ENCODE measurements at places on chromosomes 5 and 9. TPM values are rescaled to one million over a fixed set of nuclear protein-coding genes. Genes with fewer than 3 reads are reported as not detected.

DNA sequence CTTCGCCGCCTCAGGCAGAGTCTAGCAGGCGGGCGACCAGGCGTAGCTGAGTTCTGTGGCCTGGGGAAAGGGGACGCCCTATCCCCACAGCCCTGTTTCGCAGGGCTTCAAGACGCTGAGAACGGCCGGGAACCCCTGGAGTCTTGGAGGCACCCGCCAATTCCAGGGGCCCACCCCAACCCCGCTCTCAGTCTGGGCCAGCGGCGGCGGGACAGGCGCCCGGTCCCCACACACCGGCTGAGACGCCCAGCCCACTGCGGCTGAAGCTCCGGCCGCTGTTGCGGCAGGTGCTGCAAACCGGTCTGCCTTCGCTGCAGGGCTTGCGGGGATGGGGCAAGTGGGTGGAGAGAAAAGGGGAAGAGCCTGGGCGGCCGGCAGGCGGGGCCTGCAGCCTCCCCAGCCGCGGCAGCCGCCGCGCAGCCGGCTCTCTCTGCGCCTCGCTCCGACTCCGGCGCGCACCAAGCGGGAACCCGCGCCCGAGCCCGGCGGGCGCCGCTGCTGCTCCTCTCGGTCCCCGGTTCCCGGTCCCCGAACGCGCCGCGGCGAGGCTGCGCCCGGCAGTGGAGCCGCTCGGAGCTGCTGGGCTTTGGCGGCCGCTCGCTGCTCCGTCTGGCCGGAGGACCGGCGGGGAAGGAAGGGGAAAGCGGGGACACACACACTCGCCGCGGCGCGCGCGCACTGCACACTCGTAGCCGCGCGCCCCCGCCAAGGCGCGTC is at the start of gene PIP5K1B:
TSS of gene PIP5K1B (plus strand) at position 427 of the 717 bp plus-strand sequence. CDS start 117,375 bp downstream, outside the sequence.
- DNase-seq = peak; percentile 89

- no peak for DNase-seq
Measured at GRCh38 chr9:123331346-123332060, 24.5 kb upstream of the CRB2 start.

The FOXI1 gene
- total RNA-seq = not detected

- DNase-seq = peak; percentile 16
Measured at GRCh38 chr5:170848033-170848432, 13.8 kb upstream of the RANBP17 start.

The PCDHGA5 gene
- 0.20 TPM for total RNA-seq

GRCh38 chr5:43208658-43209057 is 16.6 kb downstream of the NIM1K start:
- no peak for DNase-seq

The SH3TC2 gene
- 3.8 TPM for total RNA-seq

The SNCB gene
- total RNA-seq = not detected

GRCh38 chr9:105676351-105676923 is 14.2 kb downstream of the TAL2 start:
- DNase-seq = no peak

DNA sequence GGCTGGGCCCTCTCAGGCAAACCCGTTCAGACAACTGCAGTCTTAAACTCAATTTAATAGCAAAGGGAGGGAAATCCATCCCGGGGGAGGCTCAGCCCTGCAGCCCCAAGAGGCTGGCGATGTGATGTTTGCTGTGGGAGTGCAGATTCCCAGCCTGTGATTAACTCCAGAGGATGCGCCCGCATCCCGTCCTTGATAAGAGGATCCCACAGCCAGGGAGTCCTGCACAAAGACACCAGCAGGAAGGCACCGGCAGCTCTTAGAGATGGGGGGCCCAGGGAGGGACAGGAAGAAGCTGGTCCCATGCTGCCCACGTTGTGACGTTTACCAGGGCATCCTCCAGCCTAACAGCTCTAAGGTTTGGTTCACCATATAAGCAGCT is 64.7 kb downstream of the MRPL36 start:
- DNase-seq = no peak

GRCh38 chr5:88799938-88800535 is 82.9 kb downstream of the MEF2C start:
- no peak for DNase-seq

DNA sequence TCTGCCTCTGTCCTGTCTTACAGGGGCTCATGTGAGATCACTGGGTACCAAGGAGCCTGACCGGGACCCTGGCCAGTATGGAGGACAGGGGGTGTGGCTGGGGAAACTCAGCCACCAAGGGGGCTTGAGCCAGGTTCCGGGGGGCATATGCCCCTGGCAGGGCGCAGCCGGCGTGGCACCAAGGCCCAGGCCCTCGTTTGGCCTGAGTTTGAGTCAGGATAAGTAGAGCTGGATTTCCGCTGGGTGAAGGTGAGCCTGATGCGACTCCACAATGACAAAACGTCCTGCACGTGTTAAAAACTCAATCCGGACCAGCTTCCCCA is 616 bp upstream of the TSPAN17 start:
- no peak for DNase-seq

DNA sequence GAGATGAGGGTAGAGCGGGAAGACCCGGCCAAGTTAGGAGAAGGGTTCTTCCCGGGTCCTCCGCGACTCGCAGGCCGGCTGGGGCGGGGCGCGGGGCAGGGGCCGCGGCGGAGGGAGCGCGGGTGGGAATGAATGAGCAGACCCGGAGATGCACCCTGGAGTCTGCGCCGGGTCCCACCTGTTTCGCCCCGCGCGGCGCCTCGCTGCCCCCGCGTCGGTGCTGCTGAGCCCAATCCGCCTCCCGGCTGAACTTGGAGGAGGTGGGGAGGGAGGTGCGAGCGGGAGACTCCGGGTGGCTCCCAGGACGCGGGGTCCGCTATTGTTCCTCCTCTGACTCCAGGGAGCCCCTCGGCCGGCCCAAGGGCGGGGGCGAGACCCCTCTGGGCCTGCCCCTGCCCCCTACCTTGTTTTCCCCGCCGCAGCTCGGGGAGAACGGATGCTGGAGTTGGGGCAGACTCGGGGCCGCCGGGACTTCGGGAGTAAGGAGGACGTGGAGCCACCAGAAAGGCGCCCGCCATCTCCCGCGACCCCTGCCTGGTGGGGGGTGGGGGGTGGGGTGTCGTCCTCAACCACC is 659 bp downstream of the RAI14 start:
- DNase-seq = peak; percentile 50

GRCh38 chr9:122186301-122186700 is 26.6 kb downstream of the MORN5 start:
- DNase-seq = no peak

DNA sequence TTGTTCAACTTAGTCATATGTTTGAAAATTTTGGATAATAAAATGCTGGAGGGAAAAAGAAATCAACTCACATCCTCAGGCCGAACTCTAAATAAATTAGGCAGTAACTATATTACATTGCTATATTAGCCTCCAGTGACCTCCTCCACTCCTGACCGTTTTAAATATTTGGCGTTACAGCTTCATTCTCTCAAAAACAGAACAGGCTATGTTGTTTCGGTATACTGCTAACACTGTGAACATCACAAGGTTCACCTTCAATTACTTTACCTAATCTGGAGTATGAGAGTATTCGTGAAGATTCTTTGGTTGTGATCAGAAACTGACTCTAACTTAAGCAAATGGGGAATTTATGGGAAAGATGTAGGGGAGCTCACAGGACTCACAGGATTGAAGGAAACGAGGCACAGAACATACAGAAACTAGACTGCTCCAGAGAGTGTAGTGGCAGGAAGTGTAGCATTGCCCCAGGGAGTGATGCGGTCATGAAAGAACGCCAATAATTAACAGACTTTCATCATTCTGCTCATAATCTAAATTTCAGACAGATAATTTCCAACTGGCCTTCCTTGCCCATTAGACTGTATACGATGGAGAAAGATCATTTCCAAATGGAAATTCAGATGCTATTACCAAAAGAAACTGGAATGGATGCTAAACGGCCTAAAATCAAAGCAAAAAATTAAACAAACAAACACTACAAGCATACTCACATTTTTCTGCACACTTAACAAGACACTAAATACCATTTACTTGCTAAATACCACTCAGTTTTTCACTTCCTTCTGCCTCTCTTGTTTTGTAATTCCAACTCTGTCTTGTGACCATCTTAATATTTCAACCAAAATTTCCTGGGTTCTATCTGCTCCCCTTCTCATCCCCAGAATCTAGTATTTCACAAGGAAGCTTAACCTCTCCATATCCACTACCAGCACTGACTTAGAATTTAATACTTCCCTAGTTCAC is 110.1 kb upstream of the LPAR1 start:
- no peak for DNase-seq

The DNM1 gene
- 13.4 TPM for total RNA-seq

The KIAA1191 gene
- 98.3 TPM for total RNA-seq

The GAS1 gene
- total RNA-seq = 61.3 TPM

The SH3GLB2 gene
- total RNA-seq = 85.4 TPM

The SELENOP gene
- total RNA-seq = 6,524 TPM

GRCh38 chr5:36623832-36624231 is 17.4 kb downstream of the SLC1A3 start:
- DNase-seq = no peak

DNA sequence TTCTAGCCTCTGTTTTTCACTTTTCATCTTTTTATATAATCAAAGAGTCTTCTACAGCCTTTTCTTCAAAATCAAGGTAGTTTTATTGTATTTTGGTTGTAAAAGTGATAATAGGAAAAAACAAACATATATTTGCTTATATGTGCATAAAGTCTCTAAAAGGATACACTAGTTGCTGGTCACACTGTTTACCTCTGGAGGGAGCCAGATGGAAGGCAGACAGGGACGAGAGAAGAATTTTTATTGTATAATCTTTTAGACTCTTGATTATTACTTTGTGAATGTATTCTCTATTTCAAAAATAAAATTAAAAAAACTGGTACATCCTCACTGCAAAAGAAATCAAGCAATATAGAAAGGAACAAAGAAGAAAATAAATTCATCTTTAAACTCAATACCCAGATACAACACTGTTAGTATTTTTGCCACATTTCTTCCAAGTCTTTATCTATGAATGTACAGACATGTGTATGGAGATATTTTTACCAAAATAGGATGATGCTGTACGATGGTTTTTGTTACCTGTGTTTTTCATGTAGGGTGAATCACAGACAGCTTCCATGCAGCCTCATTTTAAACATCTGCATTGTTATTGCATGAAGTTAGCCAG is 6.1 kb upstream of the RNF183 start:
- peak; percentile 61 for DNase-seq

DNA sequence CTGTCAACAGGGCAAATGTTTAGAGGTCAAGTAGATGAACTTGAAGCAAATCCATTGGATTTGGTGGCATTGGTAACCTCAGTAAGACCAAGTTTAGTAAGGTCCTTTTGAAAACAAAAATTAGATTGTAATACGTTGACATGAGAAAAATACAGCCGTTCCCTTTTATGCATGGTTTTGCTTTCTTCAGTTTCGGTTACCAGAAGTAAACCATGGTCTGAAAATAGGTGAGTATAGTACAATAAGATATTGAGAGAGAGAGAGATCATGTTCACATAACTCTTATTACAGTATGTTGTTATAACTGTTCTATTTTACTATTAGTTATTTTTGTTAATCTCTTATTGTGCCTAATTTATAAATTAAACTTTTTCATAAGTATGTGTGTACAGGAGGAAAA is 156.6 kb upstream of the SLC12A2 start:
- DNase-seq = no peak

The CCDC183 gene
- total RNA-seq = 17.7 TPM

DNA sequence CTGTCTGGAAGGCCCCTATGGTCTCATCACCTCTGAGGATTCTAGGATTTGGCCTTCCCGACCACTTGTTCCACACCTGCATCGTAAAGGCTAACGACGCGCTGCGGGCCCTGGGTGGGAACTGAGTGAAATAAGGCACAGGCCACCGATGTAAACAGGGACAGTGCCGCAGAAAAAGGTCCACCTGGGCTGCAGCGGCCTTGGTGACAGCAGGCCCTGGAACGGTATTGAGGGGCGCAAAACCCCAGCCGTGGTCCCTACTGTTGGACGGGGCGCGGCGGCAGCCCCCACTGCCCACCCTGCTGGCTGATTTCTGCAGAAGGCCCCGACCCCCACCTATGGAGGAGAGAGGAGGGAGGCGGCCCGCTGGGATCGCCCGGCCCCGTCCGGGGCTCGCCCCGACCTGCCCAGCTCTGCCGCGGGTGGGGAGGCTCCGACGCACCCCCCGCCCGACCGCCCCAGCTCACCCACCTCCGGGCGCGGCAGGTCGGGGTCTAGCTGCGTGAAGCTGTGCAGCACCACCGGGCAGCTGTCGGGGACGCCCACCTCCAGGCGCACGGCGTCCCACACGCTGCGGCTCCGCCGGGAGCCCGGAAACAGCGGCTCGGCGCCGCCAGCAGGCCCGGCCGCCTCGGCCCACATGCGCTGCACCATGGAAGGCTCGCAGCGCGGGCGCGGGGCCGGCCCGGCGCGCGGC is 391 bp downstream of the RALGDS start:
- DNase-seq = no peak

GRCh38 chr9:136614372-136614922 is 48.3 kb upstream of the EGFL7 start:
- no peak for DNase-seq

The KIAA0825 gene
- total RNA-seq = 4.5 TPM

DNA sequence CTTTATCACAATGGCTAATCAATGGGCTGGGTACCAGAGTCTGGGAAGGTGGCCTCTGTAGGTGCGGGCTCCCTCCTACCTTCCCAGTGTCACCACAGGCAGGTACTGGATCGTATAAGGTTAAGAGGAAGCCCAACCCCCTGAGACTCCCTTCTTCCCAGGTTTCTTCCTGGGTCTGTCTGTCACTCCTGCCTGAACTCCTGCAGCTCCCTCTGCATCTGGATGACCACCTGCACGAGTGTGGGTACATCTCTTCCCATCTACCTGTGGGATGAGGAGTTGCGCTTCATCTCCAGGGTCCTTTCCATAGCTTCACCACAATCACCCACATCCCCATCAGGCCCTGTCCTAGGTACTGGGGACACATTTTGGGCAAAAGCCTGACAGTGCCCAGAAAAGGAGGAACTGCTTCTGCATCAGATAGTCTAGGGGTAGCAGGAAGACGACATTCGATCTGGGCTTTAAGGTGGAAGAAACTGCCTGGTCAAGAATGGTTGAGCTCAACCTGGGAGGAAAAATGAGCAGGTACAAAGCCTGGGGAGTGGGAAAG is 112.2 kb upstream of the ALDH1B1 start:
- no peak for DNase-seq

- no peak for DNase-seq
Measured at GRCh38 chr5:60494635-60495034, 205.3 kb downstream of the DEPDC1B start.
